Activated T-helper 2 cell treated with anti-CD3 and anti-CD28 coated beads, Interferon-gamma antibody, Interleukin-2, Interleukin-4, amounts not matched to agents 10 μg/mL and 5 μg/mL and 100 μg/mL, durations not matched to agents 14 hours and 24 hours and 36 hours (primary cell): ENCODE measurements at places on chromosomes 3 and 15.

GRCh38 chr3:67389176-67389575, 265.2 kb downstream of the SUCLG2 start:
- DNase-seq = no peak

- no peak for DNase-seq
Measured at GRCh38 chr15:27182561-27183110, 211.7 kb downstream of the GABRG3 start.

GRCh38 chr3:13546667-13547171, 2.2 kb upstream of the FBLN2 start:
- DNase-seq = no peak

- DNase-seq = no peak
Measured at GRCh38 chr3:134799393-134799792, 4.3 kb downstream of the EPHB1 start.

GRCh38 chr3:190116551-190117067, 4.1 kb downstream of the P3H2 start:
- DNase-seq = no peak

DNA sequence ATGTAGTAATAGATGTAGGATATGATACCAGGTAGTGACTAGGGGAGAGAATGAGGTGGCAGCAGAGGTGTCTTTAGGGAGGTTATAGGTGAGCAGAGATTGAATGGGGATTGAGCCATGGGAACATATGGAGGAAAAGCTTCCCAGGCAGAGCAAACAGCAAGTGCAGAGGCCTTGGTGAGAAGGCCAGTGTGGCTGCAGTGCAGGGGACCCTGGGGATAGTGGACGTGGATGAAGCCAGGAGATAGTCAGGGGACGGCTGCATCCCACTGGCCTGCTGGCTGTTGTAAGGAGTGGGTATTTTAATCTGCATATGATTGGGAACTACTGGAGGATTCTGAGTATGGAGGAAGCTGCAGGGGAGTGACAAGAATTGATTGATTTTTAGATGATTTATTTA, 62.7 kb upstream of the TRAK1 start:
- no peak for DNase-seq

- DNase-seq = no peak
Measured at GRCh38 chr3:10472877-10473440, 32.4 kb downstream of the ATP2B2 start.

DNA sequence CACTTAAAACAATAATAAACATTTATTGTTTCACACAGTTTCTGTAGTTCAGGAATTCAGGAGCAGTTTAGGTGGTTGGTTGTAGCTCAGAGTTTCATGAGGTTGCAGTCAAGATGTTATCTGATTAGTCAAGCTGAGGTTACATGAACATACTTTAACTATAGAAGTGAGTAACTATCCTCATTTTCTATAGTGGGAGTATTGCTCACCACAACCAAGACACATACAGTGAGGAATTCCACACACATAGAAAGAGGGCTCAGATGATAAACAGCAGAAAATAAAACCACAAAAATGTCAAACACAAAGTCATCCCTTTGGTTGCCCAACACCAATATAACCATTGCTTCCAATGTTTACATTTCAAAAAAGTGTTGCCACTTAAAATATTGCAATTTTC, 13.6 kb downstream of the SCN11A start:
- no peak for DNase-seq

DNA sequence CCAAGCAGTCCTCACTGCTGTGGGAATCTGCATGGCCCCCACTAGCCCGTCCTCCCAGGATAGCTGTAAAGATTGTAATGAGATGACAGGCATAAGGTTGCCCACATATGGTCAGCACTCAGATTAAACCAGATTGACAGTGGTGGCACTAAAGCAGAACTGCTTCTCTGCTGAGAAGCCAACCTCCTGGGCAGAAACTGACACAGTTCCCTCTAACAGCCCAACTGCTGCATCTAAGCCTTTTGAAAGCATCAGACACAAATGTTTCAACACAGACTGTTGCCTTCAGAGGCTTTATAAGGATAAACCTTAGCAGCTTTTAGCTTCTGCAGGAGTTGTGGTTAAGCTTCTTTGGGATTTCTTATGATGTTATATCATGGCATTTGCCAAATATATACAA, 13.0 kb downstream of the DCLK3 start:
- DNase-seq = no peak

DNA sequence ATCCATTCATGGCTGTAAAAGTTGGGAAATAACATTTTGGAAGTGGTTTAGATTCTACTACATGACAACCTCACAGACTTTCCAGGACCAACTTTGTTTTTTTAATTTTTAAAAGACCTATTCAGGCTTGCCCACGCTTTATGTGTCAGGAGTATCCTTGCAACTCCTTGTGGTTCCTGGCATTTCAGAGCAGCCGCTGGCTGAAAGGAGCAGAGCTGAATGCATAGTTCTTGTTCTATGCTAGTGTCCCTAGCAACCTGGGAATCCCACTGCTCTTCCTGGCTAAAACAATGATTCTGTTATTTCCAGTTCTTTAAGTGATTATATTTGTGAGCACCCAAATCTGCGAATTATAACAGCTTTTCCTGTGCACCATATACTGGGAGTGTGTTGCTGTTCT, 34.9 kb downstream of the CP start:
- DNase-seq = no peak

GRCh38 chr3:180827171-180827570, 85.3 kb upstream of the FXR1 start:
- DNase-seq = no peak

GRCh38 chr15:70272565-70273355, 175.0 kb upstream of the TLE3 start:
- DNase-seq = no peak

GRCh38 chr3:13861461-13861860, 18.4 kb downstream of the WNT7A start:
- DNase-seq = no peak

- DNase-seq = no peak
Measured at GRCh38 chr15:52362497-52362896, 66.9 kb upstream of the MYO5C start.

GRCh38 chr15:25671132-25671531, 192.0 kb downstream of the ATP10A start:
- no peak for DNase-seq

DNA sequence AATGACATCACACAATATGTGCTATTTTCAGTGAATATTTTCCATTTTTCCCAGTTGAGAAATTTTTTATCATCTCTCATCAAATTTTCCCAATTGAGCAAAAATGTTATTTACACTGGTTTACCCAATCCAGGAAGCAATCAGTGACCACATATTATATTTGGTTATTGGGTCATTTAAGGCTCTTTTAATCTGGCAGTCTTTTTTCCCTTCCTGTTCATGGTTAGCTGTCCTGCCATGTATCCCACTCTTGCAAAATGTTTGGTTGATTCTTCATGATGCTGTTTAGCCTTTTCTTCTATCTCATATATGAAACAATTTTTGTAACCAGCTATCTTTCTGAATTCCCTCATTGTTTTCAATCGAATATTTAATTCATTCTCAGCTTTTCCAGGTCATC, 626.0 kb downstream of the RBMS3 start:
- DNase-seq = no peak
